ENCODE measurements at places on chromosomes 6 and 20. TPM values are rescaled to one million over a fixed set of nuclear protein-coding genes. Genes with fewer than 3 reads are reported as not detected.

The WFDC2 gene
- total RNA-seq, result 0.39 TPM

The TRAM2 gene
- 16.8 TPM for total RNA-seq

The ME1 gene
- total RNA-seq, result 11.4 TPM

The TSHZ2 gene
- 10.1 TPM for total RNA-seq

The OPN5 gene
- not detected for total RNA-seq

The POPDC3 gene
- total RNA-seq, result 5.2 TPM

The THBD gene
- total RNA-seq, result 19.2 TPM

The NMBR gene
- not detected for total RNA-seq

The NT5E gene
- 31.2 TPM for total RNA-seq

The OOEP gene
- total RNA-seq, result not detected

The COX4I2 gene
- 4.1 TPM for total RNA-seq

The ATP6V1G2 gene
- total RNA-seq, result 1.4 TPM

The FOXQ1 gene
- 2.2 TPM for total RNA-seq

The TSBP1 gene
- total RNA-seq, result not detected

The MYH7B gene
- total RNA-seq, result 3.1 TPM

The BFSP1 gene
- 1.3 TPM for total RNA-seq

The SLC24A3 gene
- 7.1 TPM for total RNA-seq

The DAAM2 gene
- total RNA-seq, result 32.2 TPM

The TMEM63B gene
- total RNA-seq, result 16.2 TPM

The BPI gene
- 7.9 TPM for total RNA-seq

The GHRH gene
- total RNA-seq, result not detected

The FOXS1 gene
- total RNA-seq, result 1.4 TPM
